ENCODE measurements at places on chromosomes 5 and 9.
A peak's percentile ranks its signal among the peaks of the same experiment; 100 is the strongest.

- H3K27me3 ChIP-seq = peaks cover 12% of the 10 kb centered on the region
- H3K36me3 ChIP-seq = no peaks in the 10 kb centered on the region
- H3K4me1 ChIP-seq = no peaks in the 10 kb centered on the region
- no peak for DNase-seq
Measured at GRCh38 chr9:137317718-137318511, 15.8 kb upstream of the NRARP start.

GRCh38 chr5:138986186-138986800, 111.2 kb upstream of the LRRTM2 start:
- H3K4me1 ChIP-seq = no peaks in the 10 kb centered on the region
- H3K36me3 ChIP-seq = no peaks in the 10 kb centered on the region
- H3K27me3 ChIP-seq = no peaks in the 10 kb centered on the region
- no peak overlapping the region for H3K4me3 ChIP-seq
- H3K27ac ChIP-seq = no peak overlapping the region

DNA sequence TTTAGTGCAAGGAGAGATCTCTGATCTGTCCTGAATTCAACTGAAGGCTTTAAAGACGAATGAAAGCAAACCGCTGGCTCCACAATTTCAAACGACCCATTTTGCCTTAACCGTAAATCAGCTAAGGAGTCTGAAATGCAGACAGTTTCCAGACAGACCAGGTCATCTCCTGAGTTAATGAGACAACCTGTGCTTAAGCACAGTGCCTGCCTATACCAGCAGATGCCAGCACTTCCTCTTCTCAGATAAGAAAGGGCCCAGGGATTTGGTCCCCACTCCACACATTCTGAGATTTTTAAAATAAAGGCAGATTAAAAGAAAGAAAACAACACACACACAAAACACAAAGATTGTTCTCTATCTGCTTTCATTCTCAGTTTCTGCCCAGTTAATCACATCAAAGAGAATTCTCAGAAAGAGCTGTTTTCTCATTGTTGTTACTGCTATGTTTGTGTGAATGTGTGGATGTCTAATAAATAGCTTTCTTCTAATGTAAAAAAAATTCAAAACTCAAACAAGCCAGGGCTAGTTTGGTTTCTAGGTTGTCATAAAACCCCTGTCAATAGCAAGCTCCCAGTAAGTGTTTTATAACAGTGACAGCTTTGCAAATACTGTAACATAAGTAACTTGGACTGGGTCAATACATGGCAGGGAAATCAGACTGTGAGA, 157.7 kb upstream of the SLC24A2 start:
- H3K27ac ChIP-seq = no peak overlapping the region
- H3K4me3 ChIP-seq = no peak overlapping the region
- H3K36me3 ChIP-seq = no peaks in the 10 kb centered on the region
- no peaks in the 10 kb centered on the region for H3K4me1 ChIP-seq

GRCh38 chr5:66603881-66604280, 7.7 kb downstream of the MAST4 start:
- H3K27ac ChIP-seq = no peak overlapping the region
- no peak for DNase-seq
- H3K27me3 ChIP-seq = peaks cover 27% of the 10 kb centered on the region
- H3K36me3 ChIP-seq = no peaks in the 10 kb centered on the region

GRCh38 chr9:105154723-105155191, 89.7 kb upstream of the SLC44A1 start:
- no peak overlapping the region for H3K4me3 ChIP-seq
- DNase-seq = no peak
- H3K4me1 ChIP-seq = peaks cover 5% of the 10 kb centered on the region
- H3K27me3 ChIP-seq = no peaks in the 10 kb centered on the region
- H3K36me3 ChIP-seq = no peaks in the 10 kb centered on the region
- no peak overlapping the region for H3K27ac ChIP-seq

- no peaks in the 10 kb centered on the region for H3K36me3 ChIP-seq
- H3K27me3 ChIP-seq = peaks cover 28% of the 10 kb centered on the region
- no peak overlapping the region for H3K27ac ChIP-seq
- H3K4me3 ChIP-seq = no peak overlapping the region
Measured at GRCh38 chr9:137310189-137311052, 8.3 kb upstream of the NRARP start.

- no peak for DNase-seq
- no peaks in the 10 kb centered on the region for H3K27me3 ChIP-seq
- H3K4me1 ChIP-seq = no peaks in the 10 kb centered on the region
- no peak overlapping the region for H3K27ac ChIP-seq
- no peak overlapping the region for H3K4me3 ChIP-seq
Measured at GRCh38 chr5:167657016-167657415, 634.4 kb upstream of the WWC1 start.

GRCh38 chr5:88090506-88090905, 178.1 kb downstream of the TMEM161B start:
- no peak for DNase-seq
- H3K4me1 ChIP-seq = no peaks in the 10 kb centered on the region
- H3K4me3 ChIP-seq = no peak overlapping the region

GRCh38 chr5:75567710-75568109, 43.5 kb upstream of the ANKDD1B start:
- DNase-seq = no peak
- peaks cover 4% of the 10 kb centered on the region for H3K4me1 ChIP-seq
- no peak overlapping the region for H3K27ac ChIP-seq
- no peak overlapping the region for H3K4me3 ChIP-seq
- H3K27me3 ChIP-seq = no peaks in the 10 kb centered on the region

DNA sequence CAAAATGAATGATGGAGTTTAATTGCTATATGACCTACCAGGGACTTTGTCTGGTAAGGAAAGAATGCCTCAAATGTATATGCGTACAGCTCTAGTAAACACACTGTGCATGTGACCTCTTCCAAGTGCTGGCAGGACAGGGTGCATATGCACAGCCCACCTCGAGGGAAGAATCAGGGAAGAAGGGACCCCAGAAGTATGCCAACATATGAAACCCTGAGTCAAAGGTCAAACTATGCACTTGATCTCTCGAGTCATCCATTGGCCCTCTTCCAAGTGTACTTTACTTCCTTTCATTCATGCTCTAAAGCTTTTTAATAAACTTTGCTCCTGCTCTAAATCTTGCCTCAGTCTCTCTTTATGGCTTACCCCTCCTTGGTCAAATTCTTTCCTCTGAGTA, 804.6 kb upstream of the COX7C start:
- no peaks in the 10 kb centered on the region for H3K36me3 ChIP-seq
- no peak overlapping the region for H3K4me3 ChIP-seq
- no peaks in the 10 kb centered on the region for H3K4me1 ChIP-seq
- no peak overlapping the region for H3K27ac ChIP-seq
- no peaks in the 10 kb centered on the region for H3K27me3 ChIP-seq

GRCh38 chr9:122394265-122395125, 23.7 kb downstream of the PTGS1 start:
- H3K27ac ChIP-seq = peak overlapping the region; percentile 64
- no peaks in the 10 kb centered on the region for H3K27me3 ChIP-seq
- no peaks in the 10 kb centered on the region for H3K4me1 ChIP-seq
- no peaks in the 10 kb centered on the region for H3K36me3 ChIP-seq
- DNase-seq = peak; percentile 30

- H3K4me1 ChIP-seq = no peaks in the 10 kb centered on the region
- no peaks in the 10 kb centered on the region for H3K27me3 ChIP-seq
- no peak for DNase-seq
- H3K36me3 ChIP-seq = no peaks in the 10 kb centered on the region
Measured at GRCh38 chr9:108961151-108961550, 27.0 kb downstream of the ABITRAM start.

GRCh38 chr5:143635888-143636287, 176.1 kb upstream of the HMHB1 start:
- no peak for DNase-seq
- no peaks in the 10 kb centered on the region for H3K36me3 ChIP-seq
- no peaks in the 10 kb centered on the region for H3K4me1 ChIP-seq
- H3K27me3 ChIP-seq = no peaks in the 10 kb centered on the region
- no peak overlapping the region for H3K4me3 ChIP-seq
- no peak overlapping the region for H3K27ac ChIP-seq

DNA sequence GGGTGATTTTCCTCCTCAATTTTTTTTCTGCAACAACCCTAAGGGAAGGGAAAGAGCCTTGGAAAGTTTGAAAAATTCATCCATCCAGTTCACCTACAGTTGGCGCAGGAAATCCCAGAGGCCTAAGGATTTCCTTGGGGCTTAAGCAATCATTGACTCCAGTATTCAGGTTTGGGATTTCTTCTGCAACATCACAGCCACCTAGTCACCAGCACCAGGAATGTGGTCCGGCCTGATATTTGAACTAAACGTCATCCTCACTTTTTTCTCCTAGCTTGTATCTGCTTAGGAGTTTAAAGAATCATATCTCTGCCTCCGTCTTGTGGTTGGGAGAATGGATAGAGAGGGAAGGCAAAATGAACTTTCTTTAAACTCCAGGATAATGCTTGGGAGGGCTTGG, 20.2 kb upstream of the TLE4 start:
- no peak overlapping the region for H3K27ac ChIP-seq
- no peaks in the 10 kb centered on the region for H3K36me3 ChIP-seq
- no peaks in the 10 kb centered on the region for H3K4me1 ChIP-seq
- no peaks in the 10 kb centered on the region for H3K27me3 ChIP-seq
- DNase-seq = no peak

GRCh38 chr9:27866741-27867140, 293.5 kb upstream of the C9orf72 start:
- H3K4me1 ChIP-seq = no peaks in the 10 kb centered on the region
- H3K27ac ChIP-seq = no peak overlapping the region
- H3K36me3 ChIP-seq = no peaks in the 10 kb centered on the region

- no peaks in the 10 kb centered on the region for H3K36me3 ChIP-seq
- H3K27me3 ChIP-seq = no peaks in the 10 kb centered on the region
- H3K4me3 ChIP-seq = no peak overlapping the region
Measured at GRCh38 chr5:82320966-82321365, 42.8 kb upstream of the RPS23 start.

DNA sequence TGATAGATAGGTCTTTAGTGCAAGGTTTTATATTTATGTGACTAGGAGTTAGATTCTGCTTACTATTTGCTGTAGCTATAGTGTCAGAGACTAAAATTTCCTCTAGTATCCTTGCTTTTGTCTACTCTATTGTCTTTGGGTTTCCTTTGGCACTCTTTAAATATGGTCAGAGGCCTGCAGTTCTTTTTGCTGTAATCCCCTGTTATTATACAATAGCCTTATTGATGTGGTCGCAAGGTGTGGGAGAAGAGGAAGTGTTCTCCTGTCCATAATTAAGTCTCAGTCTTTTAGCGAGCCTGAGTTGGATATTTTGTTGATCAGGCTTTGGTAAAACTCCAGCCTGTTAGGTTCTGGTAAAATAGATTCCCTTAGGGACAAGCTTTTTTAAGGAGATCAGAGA, 34.9 kb downstream of the LURAP1L start:
- no peak overlapping the region for H3K4me3 ChIP-seq
- no peaks in the 10 kb centered on the region for H3K36me3 ChIP-seq
- peak overlapping the region; percentile 2 for H3K27ac ChIP-seq
- peaks cover 14% of the 10 kb centered on the region for H3K4me1 ChIP-seq

- H3K4me1 ChIP-seq = no peaks in the 10 kb centered on the region
- no peak overlapping the region for H3K27ac ChIP-seq
- DNase-seq = no peak
- no peak overlapping the region for H3K4me3 ChIP-seq
- no peaks in the 10 kb centered on the region for H3K27me3 ChIP-seq
Measured at GRCh38 chr5:178413988-178414387, 176.2 kb downstream of the COL23A1 start.

DNA sequence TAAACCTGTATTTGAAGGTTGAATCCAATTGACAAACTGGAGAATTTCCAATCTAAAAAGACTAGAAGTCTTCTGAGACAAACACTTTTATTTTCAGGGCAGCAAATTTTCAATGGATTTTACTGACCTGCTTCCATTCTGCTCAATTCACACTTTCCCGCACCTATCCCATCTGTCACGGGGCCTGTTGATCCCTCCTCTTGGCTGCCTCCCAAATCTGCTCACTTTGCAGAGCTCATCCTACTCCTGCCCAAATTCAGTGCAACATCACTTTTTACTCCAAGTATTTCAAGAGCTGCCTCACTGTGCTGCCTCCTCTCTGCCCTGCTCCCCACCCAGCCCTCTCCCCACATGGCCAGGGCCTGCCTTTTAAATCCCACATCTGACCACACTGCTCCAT, 35.1 kb downstream of the GOLM1 start:
- no peak overlapping the region for H3K4me3 ChIP-seq
- no peaks in the 10 kb centered on the region for H3K36me3 ChIP-seq
- H3K27me3 ChIP-seq = no peaks in the 10 kb centered on the region
- H3K27ac ChIP-seq = no peak overlapping the region

- no peak overlapping the region for H3K4me3 ChIP-seq
- H3K27ac ChIP-seq = no peak overlapping the region
- peaks cover 3% of the 10 kb centered on the region for H3K4me1 ChIP-seq
Measured at GRCh38 chr9:126631254-126631653, 17.5 kb downstream of the LMX1B start.

- DNase-seq = no peak
- H3K4me3 ChIP-seq = no peak overlapping the region
- H3K36me3 ChIP-seq = no peaks in the 10 kb centered on the region
Measured at GRCh38 chr9:91144769-91145168, 216.9 kb downstream of the AUH start.

DNA sequence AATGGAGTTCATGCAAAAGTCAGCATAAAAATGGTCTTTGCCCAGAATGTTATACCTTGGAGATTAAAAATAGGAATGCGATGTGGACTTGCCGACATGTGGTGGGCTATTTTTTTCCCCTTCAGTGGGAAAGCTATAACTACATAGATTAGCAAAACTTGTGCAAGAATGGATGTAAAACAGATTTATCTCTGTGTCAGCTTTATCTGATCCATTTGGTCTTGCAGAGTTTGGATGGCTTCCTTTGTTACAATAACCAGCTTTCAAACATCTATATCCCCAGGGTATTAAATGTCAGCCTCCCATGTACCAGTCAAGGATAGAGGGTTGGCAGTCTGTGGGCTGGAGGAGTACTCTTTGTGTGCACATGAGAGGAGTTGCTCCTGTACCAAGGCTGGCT, 284.9 kb downstream of the TMEM38B start:
- no peaks in the 10 kb centered on the region for H3K4me1 ChIP-seq
- no peak overlapping the region for H3K4me3 ChIP-seq
- no peak for DNase-seq
- H3K27me3 ChIP-seq = no peaks in the 10 kb centered on the region
- no peaks in the 10 kb centered on the region for H3K36me3 ChIP-seq
- H3K27ac ChIP-seq = no peak overlapping the region
